ENCODE measurements at places on chromosomes 2 and 18.
A peak's percentile ranks its signal among the peaks of the same experiment; 100 is the strongest.

DNA sequence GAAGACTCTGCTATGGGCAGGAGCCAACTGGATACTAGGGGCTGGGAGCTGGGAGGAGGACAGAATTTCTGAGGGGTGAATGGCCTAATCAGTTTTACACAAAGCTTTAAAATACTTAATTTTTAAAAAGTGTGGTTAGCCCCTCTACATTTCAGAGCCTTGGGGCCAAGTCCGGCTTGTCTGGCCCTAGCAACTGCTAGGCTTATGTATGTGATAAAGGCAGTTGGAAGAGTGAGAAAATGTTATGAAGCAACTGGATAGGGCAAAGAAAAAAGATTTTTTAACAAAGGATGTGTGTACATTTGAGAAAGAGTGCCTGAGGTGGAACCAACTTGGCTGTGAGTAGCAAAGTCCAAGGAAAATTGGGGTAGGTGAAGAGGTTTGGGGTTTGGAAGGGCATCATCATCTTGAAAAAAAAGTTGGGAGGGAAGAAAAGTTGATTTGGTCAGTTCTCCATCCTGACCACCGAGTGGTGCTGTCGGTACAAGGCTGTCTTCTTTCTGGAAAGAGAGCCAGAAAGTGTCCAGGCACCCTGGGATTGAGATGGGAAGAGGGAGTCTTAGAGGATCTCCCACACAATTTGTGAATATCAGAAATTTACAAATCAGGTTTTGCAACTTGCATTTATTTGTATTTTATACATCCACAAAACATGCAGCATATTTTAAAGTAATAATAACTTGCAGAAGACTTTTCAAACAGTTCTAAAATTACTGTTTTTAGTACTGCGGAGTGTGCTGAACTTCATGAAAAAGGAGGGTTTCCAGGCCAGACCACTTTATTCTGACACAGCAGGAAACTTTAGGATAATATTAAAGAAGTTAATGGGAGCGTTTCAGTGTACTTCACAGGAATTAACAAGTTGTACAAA is 10.5 kb upstream of the CDK15 start:
- DNase-seq, result peak; percentile 76

DNA sequence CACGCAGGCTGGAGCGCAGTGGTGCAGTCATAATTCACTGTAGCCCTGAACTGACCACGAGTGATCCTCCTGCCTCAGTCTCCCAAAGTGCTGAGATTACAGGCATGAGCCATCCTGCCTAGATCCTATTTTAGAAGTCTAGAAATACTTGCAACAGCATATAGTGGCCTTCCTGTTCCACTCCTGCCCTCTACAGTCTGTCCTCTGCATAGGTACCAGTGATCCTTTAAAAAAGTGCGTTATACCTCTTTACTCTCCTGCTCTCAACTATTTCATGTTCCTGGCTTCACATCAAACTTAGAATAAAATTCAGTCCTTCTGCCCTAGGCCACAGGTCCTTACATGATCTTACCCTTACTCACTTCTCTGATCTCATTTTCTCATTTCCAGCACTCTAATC is 6.0 kb downstream of the COMMD1 start:
- DNase-seq, result peak; percentile 15

- DNase-seq, result no peak
Observed at GRCh38 chr18:39406941-39407340, 1841.3 kb upstream of the CELF4 start.

GRCh38 chr2:184524551-184525382 is 73.6 kb upstream of the ZNF804A start:
- DNase-seq, result no peak

DNA sequence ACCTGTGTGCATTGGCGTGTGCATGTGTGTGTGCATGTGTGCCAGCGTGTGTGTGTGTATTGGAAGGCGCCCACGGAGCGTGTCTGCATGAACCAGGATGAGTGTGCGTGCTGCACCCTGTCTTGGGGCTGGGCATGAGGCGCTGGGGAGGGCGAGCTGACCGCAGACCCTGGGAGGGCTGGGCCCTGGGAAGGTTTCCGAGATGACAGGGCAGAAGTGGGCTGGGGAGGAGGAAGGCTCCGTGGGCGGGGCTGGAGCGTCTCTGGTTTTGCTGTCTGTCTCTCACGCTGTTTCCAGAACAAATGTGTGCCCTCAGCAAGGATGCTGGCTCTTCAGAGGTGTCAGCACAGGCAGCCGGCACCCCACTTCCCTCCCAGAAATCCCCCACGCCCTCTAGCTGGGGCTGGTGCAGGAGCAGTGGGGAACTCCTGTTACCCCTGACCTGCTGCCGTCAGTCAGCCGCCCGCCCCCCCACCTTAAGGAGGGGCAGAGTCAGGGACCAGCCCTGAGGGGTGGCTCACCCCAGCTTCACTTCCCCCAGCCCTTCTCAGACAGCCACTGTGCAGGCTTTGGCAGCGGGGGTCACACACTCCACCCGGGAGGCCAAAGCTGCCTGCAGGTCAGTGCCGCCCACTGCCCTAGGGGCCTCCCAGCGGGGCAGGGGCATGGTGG is at the start of gene GPR35:
TSS of gene GPR35 (plus strand) at position 531 of the 672 bp plus-strand sequence. CDS start 4,473 bp downstream, outside the sequence.
- DNase-seq, result no peak

- no peak for DNase-seq
Observed at GRCh38 chr2:23823863-23824262, 103.1 kb downstream of the ATAD2B start.

- no peak for DNase-seq
Observed at GRCh38 chr2:15647622-15648590, 56.2 kb downstream of the DDX1 start.

DNA sequence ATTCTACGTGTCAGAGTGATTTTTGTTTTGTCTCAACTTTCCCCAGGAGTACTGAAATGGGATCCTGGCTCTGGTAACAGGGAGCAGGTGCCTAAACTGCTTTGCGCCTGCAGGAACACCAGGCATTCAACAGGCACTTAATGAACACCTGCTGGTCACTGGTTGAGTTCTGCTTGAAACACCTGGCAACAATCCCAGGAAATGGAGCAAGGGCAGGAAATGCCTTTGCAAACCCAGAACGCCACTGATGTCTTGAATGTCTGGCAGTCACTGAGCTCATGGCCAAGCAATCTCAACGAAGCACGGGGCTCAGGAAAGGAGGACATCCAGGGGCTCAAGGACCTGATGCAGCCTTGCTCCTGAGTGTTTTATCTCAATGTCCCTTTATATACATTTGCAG is 360.0 kb upstream of the RAB6C start:
- peak; percentile 5 for DNase-seq

- no peak for DNase-seq
Observed at GRCh38 chr18:43830947-43831346, 553.7 kb upstream of the SYT4 start.

DNA sequence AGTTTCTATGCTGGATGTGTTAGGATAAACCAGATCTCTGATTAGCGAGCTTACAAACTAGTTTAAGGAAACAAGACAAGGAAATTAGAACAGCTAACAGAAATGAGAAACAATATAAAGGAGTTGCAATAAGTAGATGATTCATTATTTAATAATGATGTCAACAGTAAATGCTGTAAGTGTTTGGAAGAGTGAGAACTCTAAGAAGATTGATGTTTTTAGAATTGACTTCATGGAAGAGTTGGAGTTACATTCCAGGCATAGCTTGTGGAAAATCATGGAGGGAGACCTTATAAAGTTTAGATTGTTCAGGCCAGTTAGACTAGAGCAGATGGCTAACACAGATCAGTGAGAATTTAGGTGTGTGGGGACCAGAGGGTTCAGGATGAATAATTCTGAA is 32.6 kb downstream of the PPP1R1C start:
- no peak for DNase-seq

DNA sequence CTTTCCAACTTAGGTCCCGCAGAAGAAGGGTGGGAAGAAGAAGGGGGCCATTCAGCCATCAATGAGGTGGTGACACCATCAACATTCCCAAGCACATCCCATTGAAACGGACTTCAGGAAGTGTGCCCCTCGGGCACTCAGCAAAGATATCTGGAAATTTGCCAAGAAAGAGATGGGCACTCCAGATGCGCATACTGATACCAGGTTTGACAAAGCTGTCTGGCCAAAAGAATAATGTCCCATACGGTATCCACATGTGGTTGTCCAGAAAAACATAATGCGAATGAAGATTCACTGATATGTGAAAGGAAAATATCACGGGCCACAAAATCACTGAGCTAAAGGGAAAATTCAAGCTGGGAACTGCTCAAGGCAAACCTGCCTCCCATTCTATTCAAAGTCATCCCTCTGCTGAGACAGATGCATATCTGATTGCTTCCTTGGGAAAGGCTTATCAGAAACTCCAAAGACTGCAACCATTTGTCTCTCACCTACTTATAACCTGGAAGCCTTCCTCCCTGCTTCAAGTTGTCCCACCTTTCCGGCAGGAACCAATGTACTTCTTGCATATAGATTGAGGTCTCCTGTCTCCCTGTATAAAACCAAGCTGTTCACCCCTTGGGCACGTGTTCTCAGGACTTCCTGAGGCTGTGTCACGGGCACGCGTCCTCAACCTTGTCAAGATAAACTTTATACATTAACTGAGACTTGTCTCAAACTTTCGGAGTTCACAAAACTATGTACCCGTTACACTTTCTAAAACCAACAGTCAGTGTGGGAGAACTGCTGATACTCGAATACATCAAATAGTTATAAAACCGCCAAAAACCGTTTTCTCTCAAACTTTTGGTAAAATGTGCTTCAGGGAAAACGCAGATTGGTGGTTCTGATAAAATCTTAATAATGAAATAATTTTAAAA is 1.3 kb upstream of the PDK1 start:
- DNase-seq, result no peak

DNA sequence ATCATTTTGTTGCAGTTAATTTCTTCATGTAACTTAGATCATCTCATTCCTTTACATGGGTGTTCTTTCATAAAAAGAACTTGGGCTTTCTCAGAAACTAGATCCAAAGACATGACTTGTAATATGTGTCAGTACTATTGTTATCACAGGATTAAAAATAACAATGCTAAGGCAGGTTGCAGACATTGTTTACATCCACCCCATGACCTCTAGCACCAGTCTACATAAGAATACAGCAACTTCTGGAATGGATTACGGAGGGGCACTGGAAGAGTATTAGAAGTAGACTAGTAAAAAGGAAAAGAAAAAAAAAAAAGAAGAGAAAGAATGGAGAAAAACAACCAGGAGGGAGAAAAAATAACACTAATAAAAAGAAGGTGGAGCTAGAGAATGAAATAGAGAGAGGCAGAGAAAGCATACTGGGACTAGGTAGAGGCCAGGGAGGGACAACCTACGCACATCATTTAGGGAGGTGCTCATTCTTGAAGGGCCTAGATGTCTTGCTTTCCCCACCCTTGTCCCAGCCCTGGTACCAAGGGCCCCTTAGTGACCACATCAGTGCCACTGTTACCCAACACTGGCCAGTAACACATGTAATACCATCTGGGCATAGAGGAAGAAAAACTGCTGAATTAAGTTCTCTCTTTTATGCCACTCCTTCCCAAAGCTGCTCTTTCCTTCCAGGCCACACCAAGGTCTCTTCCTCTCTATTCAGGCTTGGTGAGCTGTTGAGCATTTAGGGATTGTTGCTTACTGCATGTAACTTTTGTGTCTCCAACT is 70.6 kb upstream of the KLF7 start:
- no peak for DNase-seq

GRCh38 chr18:55024564-55024963 is 65.3 kb upstream of the CCDC68 start:
- no peak for DNase-seq

DNA sequence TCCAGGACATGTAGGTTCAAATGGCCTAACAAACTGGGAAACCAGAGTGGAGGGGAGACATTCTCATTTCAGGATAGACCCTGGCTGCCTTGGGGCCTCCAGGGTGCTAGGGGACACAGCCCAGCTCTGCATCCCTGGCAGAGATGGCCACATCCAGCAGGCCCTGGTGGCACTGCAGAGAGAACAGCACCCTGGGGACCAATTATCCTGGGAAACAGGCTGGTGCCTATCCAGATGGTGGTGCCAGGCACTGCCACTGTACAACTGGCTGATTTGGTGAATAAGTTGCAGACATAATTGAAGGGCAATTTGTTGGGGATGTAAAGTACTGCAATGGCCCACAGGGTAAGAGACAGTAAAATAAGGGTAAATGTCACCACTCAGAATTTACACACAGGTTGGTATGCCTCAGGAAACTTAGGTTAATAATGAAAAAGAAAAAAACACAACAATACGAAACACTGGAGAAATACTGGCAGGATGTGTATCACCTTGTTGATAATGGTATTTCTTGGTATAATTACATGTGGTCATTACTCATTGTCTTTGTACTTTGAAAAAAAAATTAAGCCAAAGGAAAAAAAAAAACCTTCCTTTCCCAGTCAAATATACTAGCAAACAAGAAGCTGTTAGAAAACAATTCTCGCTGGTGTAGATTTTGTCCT is 12.8 kb upstream of the SFTPB start:
- DNase-seq, result no peak

GRCh38 chr18:79786786-79787526 is 10.8 kb upstream of the KCNG2 start:
- DNase-seq, result no peak

DNA sequence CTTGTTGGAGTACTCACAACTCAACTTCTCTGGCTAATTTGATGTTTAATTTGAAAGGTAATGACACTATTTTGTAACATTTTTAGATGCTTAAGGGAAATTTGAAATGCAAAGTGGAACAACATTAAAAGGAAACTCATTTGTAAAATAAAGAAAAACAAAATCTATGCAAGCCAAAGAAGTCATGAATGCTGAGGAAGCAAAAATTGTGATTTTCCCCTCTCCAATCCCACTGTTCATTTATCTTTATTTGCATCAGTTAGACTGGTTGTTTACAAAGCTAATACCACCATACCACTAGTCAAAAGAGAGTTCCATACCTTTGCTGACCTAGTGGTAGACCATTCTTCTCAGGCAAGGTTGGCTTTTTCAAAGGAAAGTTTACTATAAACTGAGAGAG is 2.2 kb upstream of the B4GALT6 start:
- no peak for DNase-seq
